ENCODE measurements at places on chromosomes 6 and 20.

DNA sequence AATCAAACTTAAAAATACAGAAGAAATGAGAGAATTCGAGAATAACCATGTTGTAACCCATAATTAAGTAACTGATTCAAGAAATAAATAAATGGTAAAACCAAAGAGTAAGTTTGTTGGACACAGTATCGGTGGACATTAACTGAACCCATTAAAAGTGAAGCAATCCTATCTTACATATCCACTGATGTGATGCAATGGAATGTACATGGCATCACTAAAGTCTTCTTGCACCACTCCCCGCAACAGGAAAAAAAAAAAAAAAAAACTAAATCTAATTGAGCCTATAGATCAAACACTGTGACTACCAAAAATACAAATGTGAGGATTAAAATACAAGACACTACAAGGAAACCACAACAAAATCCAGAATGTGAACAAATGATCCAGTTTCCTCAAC, 7.9 kb downstream of the SNX14 start:
- DNase-seq, result peak; percentile 14

DNA sequence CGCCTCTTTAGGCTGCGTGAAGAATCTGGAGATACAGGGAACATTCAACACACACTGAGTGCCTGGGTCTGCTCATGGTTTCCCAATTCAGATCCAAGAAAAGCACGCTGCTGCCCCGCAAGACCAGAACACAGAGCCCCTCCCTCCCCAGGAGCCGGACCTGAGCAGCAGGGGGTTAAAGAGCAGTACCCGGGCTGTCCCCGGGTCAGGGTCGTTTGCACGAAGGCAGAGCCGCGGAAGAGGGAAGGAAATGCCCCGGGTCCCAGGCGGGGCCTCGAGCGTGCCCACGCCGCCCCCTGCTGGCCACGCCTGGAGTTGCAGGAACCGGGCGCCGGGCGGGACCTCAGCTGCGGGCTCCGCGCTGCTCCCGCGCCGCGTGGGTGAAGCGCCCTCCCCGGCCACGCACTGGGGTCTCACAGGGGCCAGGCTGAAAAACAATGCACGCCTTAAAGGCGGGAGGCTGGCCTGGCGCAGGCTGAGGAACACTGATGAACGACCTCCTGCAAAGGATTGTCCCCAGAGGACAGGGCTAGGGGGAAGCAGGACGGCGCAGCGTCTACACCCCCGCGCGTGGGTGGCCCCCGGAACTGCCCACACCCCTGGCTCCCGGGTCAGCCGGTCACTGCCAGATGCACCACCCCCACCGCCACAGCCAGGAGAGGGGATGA, 48.9 kb downstream of the ANKRD60 start:
- DNase-seq, result no peak

DNA sequence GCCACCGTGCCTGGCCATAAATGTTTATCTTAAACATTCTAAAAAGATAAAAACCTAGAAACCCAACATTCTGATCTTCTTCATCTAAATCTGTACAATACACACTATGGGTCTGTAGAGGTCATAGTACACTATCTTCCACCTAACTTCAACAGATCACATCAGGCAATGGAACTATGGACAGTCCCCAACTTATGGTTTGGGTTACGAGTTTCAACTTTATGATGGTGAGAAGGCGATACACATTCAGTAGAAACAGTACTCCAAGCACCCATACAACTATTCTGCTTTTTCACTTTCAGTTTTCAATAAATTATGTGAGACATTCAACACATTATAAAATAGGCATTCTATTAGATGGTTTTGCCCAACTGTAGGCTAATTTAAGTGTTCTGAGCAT, 23.1 kb downstream of the FKBP5 start:
- DNase-seq, result no peak

- DNase-seq, result no peak
Observed at GRCh38 chr20:1184638-1185315, at the start of gene TMEM74B. Gene TMEM74B (minus strand): TSS chr20:1184981. CDS start chr20:1183801, 1,180 bp downstream.

DNA sequence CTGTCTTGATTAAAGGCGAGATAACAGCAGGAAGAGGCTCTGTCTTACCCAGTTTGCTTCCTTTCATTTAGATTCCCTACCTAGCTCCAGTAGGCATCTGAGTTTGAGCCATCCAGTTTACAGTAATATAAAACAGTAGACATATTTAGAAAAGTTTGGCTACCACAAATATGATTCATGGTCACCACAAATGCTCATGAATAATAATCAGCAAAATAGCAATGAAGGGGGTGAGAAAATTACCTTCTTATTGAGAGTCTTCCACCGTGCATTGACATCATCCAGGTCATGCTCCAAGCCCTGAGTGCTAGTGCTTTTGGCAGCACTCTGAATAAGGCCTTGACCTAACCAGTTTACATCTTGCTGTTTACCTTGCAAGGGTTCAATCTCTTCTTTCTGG, 106.2 kb downstream of the DST start:
- no peak for DNase-seq

- DNase-seq, result no peak
Observed at GRCh38 chr6:168248148-168248620, 71.4 kb downstream of the DACT2 start.

- no peak for DNase-seq
Observed at GRCh38 chr20:62855120-62855519, 6.5 kb downstream of the TCFL5 start.

GRCh38 chr6:154619146-154619545, 108.7 kb upstream of the CNKSR3 start:
- DNase-seq, result no peak

GRCh38 chr20:17431621-17432364, 99.4 kb downstream of the BFSP1 start:
- DNase-seq, result peak; percentile 9

DNA sequence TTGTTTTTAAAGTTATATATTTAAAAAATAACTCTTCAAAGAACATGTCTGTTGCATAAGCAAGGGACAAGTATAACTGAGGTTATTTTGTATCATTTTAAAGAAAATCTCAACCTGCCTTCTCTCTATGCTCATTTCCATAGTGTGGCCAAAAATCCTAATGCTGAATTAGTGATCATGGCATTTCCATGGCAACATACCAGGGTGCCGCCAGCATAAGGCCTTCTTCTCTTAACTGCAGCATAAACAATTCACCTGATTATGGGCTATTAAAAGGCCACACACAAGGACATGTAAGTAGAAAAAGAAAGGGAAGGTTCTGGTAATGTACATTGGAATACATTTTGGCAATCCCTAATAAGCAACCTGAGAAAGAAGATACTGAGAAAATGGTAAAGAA, 95.1 kb upstream of the RNF217 start:
- no peak for DNase-seq

GRCh38 chr6:73079978-73080377, 145.3 kb downstream of the KHDC1L start:
- DNase-seq, result peak; percentile 56

- no peak for DNase-seq
Observed at GRCh38 chr6:25472306-25472705, 179.7 kb upstream of the SCGN start.

GRCh38 chr6:144745439-144745838, 460.3 kb downstream of the UTRN start:
- no peak for DNase-seq

DNA sequence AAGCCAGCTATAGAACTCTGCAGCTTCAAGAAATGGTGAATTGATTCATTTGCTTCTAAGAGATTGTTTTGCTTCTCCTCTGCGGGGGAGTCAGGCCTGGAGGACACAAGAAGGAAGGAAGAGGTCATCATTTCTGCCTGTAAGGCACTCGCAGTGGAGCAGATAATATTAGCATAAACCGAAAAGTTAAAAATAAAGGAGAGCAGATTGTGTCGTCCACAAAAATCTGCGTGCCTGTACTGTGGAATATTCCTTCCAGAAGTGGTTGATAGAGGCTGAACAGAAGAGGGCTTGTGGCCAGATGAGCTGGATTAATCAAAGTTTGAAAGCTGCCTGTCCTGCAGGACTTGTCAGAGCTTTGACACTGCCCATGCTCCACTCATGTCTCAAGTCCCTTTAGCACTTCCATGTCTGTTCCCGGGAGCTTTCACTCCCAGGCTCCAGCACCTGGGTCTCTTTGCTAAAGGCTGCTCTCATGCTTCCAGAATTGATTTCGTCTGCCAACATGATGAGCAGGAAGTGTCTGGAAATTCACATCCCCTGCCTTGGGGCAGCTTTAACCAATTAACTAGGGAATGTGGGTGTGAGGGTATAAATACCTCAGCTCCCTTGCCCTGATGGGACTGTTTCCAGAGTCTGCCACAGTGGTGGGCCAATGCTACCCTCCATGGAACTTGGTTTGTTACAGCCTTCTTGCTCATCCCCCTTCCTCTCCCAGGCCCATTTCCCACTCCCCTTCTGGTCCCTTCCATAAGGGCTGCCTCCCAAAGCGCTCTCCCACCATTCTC, 65.1 kb upstream of the STX16 start:
- no peak for DNase-seq

GRCh38 chr6:27565839-27566779, 93.2 kb upstream of the ZNF184 start:
- no peak for DNase-seq

DNA sequence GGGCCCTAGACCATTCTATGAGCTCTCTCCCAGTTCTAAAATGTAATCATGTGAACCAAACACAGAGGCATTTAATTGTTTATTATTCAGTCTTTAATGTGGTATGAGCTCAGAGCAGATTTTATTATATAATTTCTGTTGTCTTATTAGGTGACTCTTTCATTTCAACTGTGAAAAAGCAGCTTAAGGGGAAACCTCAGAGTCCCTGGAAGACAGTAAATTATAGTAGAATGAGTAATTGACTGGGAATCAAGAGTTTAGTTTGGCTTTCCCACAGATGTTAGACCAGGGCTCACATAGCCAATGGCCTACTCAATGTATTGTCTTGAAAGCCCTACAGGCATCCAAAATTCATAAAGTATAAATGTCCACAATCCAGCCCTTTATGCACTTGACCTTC, 390.4 kb upstream of the SLC35B3 start:
- peak; percentile 16 for DNase-seq

DNA sequence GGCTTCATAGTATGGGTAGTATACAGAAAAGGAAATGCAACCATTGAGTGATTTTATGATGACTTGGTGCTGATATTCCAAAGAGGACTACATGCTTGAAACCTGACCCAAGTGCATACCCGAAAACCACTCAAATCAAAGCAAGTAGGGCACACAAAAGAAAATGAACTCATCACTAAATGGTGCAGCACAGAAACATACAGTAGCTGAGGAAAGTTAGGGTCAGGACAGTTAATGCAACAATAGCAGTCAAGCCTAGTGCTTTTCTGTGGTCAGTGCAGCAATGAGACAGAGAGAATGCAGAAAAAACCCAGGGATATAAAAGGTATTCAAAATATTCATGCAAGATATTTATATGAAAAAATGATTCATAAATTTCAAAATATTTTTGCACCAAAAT, 711.1 kb downstream of the EPHA7 start:
- no peak for DNase-seq

GRCh38 chr6:9254251-9254650, 818.9 kb upstream of the SLC35B3 start:
- DNase-seq, result no peak

GRCh38 chr6:89977808-89978748, 83.8 kb downstream of the GJA10 start:
- no peak for DNase-seq

GRCh38 chr6:52415917-52416628, 4.1 kb upstream of the EFHC1 start:
- no peak for DNase-seq

DNA sequence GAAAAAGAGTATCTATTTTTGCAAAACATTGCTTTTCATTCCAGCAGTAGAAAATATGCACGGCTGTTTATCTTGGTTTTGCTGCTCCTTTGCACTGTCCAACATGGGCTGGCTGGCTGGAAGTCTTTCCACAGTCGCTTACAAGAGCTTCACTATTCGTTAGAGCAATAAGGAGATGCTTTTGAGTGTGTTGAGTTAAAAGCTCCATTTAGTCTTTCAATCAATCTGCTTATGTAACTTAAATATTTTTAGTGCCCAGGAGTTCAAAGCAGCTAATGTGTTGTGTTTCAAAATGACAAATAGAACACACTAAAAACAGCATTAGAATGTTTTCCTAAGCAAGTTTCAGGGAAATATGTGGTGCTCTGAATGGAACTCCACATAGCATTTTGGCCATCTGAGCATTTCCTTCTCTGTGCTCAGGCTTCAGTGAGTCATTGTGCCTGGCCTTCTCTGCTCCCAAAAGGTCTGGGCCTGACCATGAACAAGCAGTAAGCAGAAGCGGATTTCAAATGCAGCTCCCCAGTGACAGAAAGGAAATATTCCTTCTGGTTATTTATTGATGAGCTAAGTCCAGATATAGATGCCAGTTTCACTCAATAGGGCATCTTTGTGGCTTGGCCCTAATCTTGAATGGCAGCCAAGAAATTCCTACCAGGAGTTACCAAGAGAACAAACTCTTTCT, 580.3 kb downstream of the TENT5A start:
- peak; percentile 41 for DNase-seq

DNA sequence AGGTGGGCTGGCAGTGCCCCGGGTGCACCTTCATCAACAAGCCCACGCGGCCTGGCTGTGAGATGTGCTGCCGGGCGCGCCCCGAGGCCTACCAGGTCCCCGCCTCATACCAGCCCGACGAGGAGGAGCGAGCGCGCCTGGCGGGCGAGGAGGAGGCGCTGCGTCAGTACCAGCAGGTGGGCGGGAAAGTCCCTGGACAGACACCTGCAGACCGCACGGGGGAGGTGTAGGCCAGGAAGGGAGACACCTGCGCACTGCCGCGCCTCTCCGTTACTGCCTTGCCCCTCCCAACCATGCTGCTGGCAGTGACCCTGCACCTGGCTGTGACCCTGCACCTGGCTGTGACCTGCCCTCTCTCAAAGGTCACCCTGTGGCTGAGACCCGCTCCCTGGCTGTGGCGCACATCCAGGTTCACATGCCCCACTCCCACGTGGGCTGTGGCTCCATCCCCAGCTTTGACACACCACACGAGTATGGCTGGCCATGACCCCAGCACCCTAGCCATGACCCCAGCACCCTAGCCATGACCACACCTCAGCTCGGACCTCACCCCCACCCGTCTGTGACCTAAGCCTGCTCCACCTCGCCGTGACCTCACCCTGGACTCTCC, 11.6 kb downstream of the RBCK1 start:
- no peak for DNase-seq

DNA sequence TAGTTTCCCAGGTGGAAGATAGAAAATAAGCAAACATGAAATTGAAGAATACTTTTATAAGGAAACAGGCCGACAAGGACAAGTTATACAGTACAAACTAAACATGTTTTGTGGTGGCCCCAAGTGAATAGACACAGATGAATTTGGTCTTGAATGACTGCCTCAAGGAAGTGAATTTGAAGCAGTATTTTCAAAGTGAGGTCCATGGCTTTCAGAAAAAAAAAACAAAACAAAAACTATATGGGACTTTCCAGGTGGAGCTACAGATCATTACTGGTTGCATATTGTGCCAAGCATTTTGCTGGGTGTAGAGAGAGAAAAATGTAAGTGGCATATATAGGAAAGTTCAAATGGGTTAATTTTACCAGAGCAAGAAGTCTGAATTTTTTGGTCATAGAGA, 68.8 kb downstream of the CYB5R4 start:
- DNase-seq, result no peak

- peak; percentile 29 for DNase-seq
Observed at GRCh38 chr6:43076464-43077332, 584 bp downstream of the PTK7 start.

- peak; percentile 7 for DNase-seq
Observed at GRCh38 chr6:130223508-130223907, 757 bp upstream of the SAMD3 start.

GRCh38 chr6:22622351-22622750, 53.0 kb downstream of the HDGFL1 start:
- DNase-seq, result peak; percentile 32

GRCh38 chr6:140623498-140623897, 1249.0 kb upstream of the CITED2 start:
- DNase-seq, result peak; percentile 90

GRCh38 chr20:13510837-13511488, 127.8 kb downstream of the TASP1 start:
- DNase-seq, result no peak

Data from NCI-H226 (cell line).